ENCODE measurements at places on chromosomes 4 and X.

GRCh38 chr4:14178421-14178820 is 550.9 kb upstream of the BOD1L1 start:
- peak; percentile 4 for DNase-seq

- DNase-seq, result no peak
Observed at GRCh38 chr4:90951037-90951436, 823.8 kb downstream of the CCSER1 start.

DNA sequence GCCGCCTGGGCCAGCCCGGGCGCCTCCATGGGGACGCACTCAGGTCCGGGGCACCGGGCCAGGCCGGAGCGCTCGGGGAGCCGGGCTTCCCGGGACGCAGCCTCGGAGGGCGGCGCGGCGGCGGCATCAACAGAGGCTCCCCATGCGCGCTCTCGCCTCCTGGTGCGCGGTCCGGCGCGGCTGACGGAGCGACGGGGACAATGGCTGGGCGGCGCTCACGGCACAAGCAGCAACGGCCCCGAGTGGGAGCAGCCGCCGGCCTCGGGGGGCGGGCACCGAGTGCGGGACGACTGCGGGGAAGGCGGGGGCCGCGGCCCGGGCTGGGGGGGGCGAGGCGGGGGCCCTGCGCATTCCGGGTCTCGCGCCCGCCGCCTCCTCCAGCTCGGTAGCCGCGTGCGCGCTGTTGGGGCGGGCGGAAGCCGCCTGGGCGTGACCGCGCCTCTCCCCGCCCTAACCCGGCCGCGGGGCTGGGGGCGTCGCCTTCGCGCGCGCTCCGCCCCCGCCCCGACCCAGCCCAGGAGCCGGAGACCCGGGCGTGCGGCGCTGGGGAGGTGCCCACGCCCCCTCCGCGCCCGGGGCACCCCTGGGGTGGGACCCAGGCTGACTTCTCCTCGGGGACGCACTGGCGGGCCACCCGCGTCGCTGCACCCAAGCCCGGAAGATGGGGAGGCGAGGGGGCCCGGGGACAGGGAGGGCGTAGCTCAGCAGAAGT is at the start of gene PRKX:
Gene PRKX (minus strand): TSS at position 425 of the 712 bp plus-strand sequence. CDS start 396 bp downstream, at position 29.
- no peak for DNase-seq

DNA sequence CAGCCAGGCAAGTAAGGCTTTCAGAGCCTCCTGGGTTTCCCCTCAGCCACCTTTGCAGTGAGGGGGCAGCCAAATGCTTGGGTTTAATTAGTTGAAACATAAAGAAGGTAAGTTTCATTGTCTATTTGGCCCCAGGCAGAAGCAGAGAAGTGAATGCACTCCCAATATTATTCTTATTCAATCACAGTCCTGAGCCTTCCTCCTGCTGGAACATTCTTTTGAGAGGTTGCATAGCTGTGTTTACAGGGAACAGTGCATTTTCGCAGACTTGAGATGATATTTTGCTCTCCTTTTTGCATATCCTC is 13.9 kb downstream of the SLC2A9 start:
- DNase-seq, result no peak

GRCh38 chrX:74924449-74925224 is 615 bp downstream of the NEXMIF start:
- DNase-seq, result no peak

DNA sequence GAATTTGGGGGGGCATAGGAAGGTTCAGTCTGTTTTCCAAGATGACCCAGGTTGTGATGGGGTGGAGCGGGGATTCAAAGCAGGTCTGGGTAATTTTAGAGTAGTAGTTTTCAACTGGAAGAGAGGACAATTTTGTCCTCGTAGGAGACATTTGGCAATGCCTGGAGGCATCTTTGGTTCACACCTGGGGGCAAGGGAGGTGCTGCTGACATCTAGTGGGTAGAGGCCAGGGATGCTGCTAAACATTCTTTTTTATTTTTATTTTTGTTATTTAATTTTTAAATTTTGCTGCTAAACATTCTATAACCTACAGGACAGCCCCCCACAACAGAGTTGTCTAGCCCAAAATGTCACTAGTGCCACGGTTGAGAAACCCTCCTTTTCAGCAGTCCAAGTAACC is 1.9 kb downstream of the RAB9A start:
- no peak for DNase-seq

DNA sequence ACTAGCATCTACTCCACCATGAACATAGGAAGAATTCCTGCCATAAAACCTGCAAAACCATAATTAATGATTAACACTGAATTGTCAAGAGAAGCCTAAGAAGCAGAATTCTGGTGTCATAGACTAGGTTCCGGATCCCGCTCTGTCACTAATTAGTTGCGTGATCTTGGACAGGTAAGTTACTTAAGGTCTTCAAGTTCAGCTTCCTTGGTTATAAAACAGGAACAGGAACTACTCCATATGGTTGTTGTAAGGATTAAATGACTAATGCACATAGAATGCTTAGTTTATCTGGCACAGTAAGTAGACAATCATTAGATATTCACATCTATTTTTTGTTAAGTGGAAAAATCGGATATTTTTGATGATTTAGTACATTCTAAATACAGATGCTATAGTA is 14.3 kb downstream of the G3BP2 start:
- DNase-seq, result no peak
